ENCODE measurements at places on chromosomes 2 and 18.

DNA sequence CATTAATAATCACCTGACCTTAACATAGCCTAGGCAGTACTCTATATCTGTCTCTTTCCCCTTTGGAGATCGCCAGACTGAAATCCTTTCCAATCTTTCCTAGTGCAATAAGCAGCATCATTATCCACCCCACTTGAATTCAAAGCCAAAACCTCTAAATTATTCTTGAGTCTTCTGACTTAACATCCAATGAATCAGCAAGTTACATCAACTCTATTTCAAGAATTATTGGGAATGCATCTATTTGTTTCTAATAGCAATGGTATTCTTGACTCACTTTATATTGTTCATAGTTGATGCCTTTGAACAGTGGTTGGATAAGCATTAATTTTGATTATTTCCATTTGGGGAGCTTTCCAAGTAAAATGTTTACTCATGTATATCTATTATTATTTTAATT is 144.8 kb downstream of the ZNF804A start:
- no peak for DNase-seq

DNA sequence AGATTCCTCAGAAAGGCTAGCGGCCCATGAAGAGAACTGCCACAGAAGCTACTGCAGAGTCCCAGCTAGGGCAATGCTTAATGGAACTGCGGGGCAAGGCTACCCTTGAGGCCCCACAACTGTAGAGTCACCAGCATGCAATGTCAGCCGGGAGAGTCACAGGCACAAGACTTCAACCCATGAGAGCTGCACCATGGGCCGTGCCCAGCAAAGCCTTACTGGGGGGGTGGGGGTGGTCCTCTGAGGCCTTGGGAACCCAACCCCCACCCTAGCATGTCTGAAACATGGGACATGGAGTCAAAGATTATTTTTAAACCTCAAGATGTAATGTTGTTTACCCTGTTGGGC is 20.2 kb downstream of the DPP4 start:
- DNase-seq, result no peak

DNA sequence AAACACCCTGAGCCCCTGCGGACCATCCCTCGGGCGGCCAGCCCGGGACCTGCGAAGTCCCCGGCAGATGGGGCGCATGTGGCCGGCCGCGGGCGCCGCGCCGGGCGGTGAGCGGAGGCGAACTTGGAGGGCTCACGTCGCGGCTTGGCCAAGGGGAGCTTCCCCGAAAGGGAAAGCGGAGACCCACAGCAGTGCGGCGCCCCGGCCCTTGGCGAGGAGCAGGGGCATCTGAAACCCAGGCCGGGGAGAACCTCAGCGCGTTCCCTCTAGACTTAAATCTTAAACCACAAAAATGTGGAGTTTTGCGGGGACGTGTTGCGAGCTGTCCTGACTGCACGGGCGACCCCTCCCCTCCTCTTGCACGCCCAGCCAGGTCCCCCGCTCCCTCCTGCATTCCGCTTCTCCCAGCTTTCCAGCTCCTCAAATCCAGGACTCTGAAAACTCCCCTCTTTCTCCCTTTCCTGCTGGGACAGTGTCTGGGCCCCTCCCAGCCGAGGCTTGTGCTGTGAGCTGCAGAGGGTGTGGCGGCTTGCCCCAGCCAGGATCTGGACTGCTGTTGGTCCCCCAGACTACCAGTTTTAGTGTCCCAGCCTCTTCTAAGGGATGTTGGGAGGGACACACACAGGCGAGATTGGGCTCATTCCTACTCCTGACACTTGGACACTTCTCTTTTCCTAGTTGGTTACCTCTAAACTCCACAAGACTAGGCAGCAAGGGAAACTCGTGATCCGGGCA is 1.3 kb downstream of the FMNL2 start:
- DNase-seq, result no peak

GRCh38 chr18:71807586-71807985 is 736.6 kb downstream of the CBLN2 start:
- DNase-seq, result no peak

DNA sequence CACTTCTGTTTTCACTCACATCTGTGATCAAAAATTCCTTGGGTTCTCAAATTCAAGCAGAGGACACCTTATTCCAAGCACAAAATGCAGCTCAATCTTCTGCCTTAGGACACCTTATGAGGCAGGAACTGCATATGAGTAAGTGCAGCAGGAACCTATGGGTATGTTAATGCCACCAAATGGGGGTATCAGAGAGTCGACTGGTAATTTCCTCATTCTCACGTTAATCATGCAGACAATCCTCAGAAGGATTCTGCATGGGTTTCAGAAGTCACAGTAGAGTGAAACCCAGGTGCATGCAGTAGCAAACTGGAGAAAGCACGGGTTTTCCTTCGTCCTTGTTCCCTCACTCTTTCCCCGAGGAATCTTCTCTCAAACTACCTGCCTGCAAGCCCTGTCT is 452.8 kb downstream of the CBLN2 start:
- DNase-seq, result no peak

- DNase-seq, result no peak
Measured at GRCh38 chr18:26843760-26844159, 21.7 kb downstream of the AQP4 start.

GRCh38 chr2:162379719-162380580 is 36.0 kb downstream of the GCA start:
- DNase-seq, result no peak

Data from CD4-positive, alpha-beta memory T cell (primary cell).